Hematopoietic multipotent progenitor cell treated with erythropoietin and hydrocortisone succinate and interleukin-3 and kit ligand, for 6 days (in vitro differentiated cells): ENCODE measurements at places on chromosomes 12 and 14.

GRCh38 chr12:124703856-124704255 lies 136.4 kb upstream of the NCOR2 start:
- DNase-seq, result no peak

DNA sequence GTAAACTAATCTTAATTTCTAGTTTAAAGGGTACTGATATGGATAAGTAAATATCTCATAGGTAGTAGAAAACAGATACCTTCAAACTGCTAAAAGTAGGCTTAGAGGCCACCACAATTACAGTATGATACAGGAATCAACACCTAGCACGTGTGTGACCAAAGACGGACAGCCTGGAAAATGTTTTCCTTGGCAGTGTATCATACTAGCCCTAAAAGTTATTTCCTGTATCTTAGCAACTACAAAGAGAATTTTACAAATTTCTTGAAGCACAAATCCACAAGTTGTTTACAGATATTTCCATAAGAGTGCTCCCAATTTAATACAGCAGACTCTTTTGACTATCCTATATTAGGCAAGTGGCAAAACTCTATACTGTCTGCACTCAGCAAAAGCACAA lies 106.0 kb downstream of the ITPR2 start:
- DNase-seq, result no peak

GRCh38 chr12:67671419-67671818 lies 22.9 kb downstream of the DYRK2 start:
- DNase-seq, result no peak

GRCh38 chr12:122994140-122994675 lies 13.7 kb downstream of the ARL6IP4 start:
- no peak for DNase-seq
